RPMI8226 (cell line): ENCODE measurements at places on chromosomes 4 and X.

DNA sequence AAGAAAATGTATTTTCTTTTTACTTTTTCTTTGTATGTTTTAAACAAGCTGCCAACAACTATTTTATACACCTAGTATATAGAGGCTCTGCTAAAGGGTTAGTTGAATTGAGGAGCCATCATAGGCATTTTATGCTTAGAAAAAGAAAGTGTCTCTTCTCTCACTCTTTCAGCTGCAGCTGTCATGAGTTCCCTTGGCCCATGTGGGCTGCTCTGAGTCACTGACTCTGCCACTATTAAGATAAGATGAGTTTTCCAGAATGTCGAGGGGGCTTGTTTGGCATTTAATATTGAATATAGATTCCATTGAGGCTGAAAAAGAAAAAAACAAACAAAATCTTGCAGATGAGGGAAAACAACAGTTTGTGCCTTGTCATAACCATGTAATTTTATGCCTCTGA is 126.0 kb upstream of the PAQR3 start:
- DNase-seq = no peak

- DNase-seq = no peak
These were observed 24.5 kb downstream of the MND1 start for GRCh38 chr4:153369021-153369420.

- no peak for DNase-seq
These were observed 436.2 kb downstream of the FAT4 start for GRCh38 chr4:125750828-125751466.

DNA sequence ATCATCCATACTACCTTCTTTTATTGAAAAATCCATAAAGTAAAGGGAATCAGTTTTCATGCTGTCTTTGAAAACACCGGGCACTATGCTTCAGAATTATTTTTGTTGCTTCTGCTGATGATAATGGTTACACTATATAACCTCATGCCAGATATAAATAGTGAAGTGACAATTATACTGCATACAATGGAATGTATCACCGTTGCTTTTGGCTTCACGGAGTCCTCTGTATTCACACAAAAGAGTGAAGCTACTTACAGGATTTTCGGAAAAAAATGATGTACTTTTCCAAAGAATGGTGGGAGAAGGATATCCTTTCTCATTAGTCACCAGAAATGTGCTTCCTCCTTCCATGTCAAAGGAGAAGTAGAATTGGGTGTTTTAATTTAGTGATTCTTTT is 159.1 kb upstream of the PITX2 start:
- DNase-seq = no peak

DNA sequence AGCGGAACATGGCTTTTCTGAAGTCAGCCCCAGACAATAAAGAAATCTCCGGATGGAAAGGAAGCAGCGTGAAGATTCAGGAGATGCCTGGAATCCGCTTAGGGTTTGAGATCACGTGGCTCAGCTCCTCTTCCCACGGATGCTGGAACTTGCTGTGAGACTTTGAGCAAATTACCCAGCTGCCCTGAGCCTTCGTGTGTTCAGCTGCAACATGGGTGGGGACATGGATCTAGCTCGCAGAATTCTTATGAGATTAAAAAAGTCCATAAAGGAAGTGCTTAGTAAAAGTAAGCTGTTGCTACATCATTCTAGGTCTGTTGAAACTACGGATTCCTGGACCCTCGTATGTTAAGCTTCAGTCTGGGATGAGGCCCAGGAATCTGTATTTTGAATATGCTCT is 55.7 kb upstream of the STIM2 start:
- DNase-seq = no peak

DNA sequence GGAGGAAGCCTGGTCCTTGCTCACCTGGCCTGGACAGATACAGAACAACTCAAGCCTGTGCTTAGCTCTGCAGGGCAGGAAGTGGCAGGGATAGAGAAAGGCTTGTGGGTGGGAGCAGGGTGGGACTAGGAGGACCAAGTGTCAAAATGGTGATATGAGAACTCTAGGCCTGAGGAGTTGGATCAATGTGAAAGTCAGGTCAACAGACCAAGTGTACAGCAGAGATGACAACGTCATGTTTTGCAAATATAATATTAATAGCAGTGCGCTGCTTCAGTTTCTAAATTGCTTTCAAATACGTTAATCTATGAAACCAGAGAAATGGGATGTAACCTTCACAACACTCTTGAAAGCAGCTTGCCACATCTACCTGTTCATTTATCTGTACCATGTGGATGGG is 114.2 kb upstream of the MAP3K15 start:
- no peak for DNase-seq

DNA sequence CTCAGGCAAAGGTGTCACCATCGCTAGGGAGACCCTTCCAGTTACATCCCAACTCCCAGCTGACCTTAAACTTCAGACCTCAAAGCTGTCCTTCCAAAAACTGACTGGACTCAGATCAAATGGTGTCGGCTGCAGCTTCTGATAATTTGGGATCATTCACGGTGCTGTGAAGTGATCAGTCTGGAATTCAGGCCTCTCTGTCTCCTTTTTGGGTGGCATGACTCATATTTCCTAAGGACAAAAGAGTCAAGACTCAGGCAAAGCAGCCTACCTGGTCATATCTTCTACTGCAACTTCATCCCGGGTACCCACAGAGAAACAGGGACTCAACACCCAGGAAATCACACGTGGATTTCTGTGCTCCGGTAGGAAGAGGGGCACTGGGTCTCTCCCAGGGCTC is 87.6 kb downstream of the SORCS2 start:
- no peak for DNase-seq

- DNase-seq = no peak
These were observed 345.9 kb downstream of the FSTL5 start for GRCh38 chr4:161817914-161818313.

GRCh38 chrX:72371405-72371804 is 65.7 kb upstream of the CITED1 start:
- DNase-seq = no peak

- no peak for DNase-seq
These were observed 27.2 kb upstream of the GPR34 start for GRCh38 chrX:41661366-41662095.

GRCh38 chr4:153451911-153452657 is 14.1 kb upstream of the TMEM131L start:
- DNase-seq = no peak

DNA sequence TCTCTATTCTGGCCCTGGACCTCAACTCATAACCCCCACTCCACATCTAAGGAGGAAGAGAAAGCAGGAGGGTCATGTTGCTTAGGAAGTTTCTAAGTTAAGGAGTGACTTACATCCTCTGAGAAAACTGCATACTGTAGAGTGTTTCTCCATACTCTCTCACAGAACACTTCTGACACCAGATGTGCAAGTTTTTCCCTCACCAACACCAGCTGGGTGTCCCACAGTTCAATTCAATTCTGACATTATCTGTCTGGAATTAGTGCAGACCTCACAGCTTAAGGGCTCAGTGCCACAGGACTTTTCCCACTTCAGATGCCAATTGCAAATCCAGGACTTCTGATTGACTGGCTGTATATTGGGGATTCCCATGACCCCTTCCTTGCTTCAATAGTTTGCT is 89.0 kb upstream of the SFRP2 start:
- no peak for DNase-seq

DNA sequence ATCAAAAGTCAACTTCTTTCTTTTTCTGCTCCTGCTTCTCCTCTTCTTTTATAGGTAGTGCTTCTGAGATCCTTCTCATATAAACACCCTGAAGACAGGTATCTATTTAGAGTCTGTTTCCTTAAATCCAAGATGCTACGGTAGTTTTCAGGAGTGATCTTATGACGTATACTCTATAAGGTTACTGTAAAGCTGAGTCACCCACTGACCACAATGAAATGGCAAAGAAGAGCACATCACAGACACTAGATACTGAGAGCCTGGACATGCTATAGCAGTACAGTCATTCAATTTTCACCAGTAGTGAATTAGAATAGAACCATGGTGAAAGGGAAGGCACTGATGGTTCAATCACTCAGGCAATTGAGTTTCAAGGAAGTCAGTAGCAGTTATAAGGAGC is 412.5 kb downstream of the ADAM29 start:
- no peak for DNase-seq
